ENCODE measurements at places on chromosomes 7 and 10. TPM values are rescaled to one million over a fixed set of nuclear protein-coding genes. Genes with fewer than 3 reads are reported as not detected.
A peak's percentile ranks its signal among the peaks of the same experiment; 100 is the strongest.

The IGF2BP3 gene
- total RNA-seq: 50.8 TPM

The TBXAS1 gene
- 35.5 TPM for total RNA-seq

DNA sequence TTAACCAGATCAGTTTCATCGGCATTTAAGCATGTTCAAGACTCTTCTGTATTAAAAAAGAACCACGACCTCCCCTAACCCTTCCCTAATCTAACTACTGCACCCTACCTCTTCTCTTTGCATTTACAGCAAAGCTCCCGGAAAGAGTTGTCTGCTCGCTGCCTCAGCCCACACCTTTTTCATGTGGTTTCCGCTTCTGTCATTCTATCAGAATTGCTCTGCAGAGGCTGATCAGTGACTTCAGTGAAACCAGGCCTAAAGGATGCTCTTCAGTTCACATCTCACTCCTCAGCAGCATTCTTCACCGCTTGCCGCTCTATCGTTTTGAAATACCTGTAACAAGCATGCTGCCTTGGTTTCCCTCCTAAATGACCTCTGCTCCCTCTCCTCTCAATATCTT, 160.9 kb downstream of the SDK1 start:
- no peak for DNase-seq

The INA gene
- total RNA-seq: 5.2 TPM

DNA sequence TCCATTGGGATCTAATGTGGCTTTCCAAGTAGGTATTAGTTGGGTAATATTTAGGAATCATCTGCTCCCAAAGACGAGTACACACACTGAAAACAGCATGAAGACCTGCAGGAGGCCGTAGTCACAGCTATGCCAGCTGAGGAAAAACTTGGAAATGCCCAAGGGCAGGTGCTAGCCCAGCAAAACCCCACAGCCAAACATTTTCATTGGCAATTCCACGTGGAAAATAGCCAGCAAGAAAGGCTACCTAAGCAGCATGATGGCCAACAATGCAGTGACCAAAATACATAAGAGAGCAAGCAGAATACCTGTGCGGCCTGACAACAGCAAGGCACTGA, 32.7 kb downstream of the DOCK4 start:
- no peak for DNase-seq

The CALY gene
- not detected for total RNA-seq

GRCh38 chr7:78563191-78563590, 764.6 kb downstream of the PHTF2 start:
- DNase-seq: no peak

GRCh38 chr10:120077707-120078492, 185.4 kb downstream of the SEC23IP start:
- no peak for DNase-seq

DNA sequence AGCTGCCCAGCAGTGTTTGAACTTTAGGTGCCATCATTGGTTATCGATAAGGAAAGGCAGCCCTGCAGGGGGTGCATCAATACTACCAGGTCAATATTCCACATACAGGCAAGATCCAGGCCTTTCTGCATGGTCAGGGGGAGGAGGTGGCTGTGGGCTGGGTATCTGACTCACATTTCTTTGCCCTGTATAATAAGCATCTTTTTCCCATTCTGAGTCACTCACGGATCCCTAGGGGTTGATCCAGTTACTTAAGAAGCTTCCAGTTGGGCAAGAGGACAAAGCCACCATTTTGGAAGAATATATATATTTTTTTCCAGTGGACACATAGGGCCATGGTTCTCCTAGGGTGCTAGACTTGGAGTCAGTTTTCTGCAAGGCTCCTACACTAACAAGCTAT, 114.2 kb upstream of the HABP2 start:
- peak; percentile 18 for DNase-seq

The RPEL1 gene
- total RNA-seq: 0.25 TPM

DNA sequence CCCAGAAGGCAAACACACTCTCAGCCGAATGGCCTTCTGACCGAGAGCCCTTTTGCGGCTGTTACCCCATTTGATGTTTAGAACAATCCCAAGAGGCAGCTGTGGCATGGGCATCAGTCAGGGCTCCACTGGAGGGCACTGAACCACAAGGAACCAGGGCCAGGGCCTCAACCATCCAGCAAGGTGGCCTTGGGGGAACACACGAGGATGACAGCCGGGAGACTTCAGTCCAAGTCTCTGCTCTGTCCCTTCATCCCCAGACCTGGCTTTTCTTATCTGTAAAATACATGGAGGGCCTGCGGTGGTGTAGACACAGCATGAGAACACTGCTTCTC, 63.6 kb upstream of the INSIG1 start:
- DNase-seq: peak; percentile 19

DNA sequence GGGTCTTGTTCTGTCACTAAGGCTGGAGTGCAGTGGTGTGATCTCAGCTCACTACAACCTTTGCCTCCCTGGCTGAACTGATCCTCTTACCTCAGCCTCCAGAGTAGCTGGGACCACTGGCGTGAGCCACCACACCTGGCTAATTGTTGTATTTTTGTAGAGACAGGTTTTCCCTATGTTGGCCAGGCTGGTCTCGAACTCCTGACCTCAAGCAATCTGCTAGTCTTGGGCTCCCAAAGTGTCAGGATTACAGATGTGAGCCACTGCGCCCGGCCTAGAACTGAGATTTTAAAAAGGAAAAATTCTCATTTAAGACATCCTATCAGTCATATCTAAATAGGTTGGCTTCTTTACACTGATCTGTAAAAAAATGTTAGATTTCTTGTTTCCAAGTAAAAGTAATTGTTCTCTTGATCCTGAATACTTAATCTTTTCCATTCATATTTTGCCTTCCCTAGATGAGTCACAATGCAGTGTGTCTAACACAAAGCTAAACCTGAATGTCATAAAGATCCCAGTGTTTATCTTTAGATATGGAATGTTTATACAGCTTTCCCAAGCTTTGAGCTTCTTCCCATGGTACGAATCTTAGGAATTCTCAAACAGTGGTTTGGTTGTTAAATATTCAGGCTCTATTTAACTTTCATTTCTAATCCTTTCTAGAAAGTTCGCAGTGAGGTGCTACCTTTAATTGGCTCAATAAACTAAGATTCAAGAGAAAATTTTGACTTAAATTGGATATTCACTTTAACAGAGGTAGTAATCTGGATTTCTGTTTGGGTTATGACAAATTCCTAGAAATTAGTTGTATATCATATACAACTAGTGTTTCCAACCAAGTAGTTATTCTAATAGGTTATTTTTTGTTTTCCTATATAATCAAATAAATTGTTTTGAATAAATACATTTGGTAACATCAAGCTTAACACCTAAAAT, 12.1 kb upstream of the LAMB1 start:
- peak; percentile 56 for DNase-seq

DNA sequence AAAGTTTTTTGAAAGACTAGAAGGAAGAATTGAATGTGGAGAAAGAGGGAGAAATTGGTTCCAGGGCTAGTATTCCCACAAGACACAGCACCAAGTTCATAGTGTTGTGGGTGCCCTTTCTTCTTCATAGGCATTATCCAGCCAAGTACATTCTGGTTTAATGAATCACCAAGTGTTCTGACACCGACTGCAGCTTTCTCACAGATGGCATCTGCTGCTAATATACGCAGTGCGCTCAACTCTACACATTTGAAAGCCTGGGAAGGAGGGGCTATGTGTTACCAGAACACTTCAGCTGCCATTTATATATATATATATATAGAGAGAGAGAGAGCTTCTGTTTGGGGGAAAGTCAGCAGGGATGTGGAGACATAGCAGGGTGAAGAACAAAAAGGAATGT, 1168.4 kb downstream of the GATA3 start:
- no peak for DNase-seq

DNA sequence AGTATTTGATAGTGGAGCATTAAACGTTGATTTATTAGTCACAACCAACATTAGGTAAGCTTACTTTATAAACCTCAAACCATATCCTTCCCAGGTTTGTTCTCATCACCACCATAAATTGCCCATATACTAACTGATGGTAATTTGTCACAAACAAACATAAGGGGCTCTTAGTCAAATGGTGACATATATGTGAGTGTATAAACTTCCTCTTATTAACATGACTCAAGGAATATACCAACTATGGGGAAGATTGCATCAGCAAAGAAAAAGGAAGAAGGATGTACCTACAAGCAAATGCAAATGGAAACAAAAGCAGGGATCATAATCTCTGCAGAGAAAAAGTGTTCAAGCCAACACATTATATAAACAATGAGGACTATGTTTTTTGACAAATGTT, 418.2 kb upstream of the AKR1E2 start:
- peak; percentile 57 for DNase-seq

GRCh38 chr10:71973777-71974488, 9.7 kb downstream of the CHST3 start:
- no peak for DNase-seq

DNA sequence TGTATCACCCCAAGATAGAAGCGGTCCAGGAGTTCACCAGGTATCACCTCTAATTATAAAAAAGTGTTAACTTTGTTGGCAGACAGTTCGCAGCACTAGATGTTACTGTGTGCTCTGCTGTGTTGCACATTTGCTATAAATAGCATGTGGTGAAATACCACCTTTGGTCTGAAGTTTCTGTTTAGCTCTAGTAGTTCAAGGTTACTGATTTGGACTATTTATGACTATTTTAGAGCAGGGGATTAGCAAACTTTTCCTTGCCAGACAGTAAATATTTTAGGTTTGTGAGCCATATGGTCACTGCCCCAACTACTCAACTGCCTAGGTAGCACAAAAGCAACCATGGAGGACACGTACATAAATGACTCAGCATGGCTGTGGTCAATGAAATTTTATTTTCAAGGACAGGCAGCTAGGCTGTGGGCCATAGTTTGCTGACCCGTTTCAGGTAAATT, 16.5 kb downstream of the DENND10 start:
- peak; percentile 71 for DNase-seq

DNA sequence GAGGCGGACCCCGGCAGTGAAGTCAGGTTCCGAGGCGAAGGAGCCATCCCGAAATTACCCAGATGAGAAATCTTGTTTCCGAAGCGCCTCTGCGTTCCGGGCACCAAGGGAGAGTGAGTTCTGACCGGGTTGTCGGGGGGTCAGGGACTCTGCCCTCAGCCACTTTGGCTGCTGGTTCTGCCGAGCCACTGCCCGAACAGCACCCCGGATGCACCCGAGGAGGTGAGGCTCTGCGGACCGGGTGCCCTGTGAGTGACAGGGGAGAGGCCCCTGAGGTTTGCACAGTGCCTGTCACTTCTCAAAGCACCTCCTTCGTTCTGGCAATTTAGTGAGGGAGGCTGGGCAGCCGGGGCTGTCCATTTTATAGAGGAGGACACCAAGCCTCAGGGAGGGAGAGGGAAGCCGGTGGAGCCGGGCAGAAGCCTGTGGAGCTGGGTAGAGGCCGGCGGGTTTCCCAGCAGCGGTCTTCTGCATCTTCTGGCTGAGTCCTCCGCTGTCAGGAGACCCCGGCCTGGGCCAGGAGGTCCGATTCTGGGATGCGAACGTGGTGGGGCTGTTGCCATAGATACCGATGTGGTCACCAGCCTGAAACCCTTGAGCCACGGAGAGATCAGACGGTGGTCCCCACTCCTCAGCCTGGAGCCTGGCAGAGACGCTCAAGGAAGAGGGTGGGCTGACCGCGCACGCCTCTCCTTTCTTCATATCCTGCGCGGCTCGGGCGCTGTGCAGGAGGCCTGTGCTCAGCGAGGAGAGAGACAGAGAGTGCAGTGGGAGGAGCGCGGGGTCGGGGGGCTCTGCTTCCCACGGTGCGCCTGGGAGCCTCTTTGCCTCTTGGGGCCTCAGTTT, 18.9 kb upstream of the SHH start:
- no peak for DNase-seq

DNA sequence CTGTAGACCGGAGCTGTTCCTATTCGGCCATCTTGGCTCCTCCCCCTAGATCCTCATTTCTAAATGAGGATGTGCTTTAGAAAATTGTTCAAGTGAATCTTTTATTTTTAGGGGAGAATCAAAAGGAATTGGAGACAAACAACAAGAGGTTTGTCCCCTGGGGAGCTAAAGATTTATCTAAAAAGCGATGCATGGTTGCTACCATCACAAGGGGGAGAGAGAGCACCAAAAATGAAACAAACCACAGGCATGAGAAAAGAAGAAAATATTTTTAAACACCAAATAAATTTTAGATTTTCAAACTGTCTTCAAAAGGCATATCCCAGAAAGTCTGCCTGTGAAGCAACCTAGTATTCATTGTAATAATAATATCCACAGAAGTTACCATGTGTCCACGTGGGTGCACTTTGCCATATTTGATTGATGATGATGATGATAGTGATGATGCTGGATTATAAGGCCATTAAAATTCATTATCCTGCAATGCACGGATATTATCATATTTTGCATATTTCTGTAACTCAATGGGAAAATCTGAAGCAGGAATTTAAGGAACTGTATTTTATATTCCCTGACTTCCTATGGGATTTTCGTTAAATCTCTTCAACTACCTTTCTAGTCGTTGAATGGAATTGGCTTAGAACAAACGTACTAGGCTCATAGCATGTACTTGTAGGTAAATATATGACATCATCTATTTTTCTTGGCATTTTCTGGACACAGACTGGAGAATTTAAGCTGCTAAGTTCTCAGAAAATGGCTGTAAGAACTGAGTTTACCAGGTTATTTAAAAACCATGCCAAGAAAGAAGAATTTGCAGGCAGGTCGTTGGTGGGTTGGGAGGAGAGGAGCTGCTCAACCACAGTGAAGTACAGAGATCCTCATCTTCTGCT, 171.6 kb downstream of the WDR37 start:
- no peak for DNase-seq

DNA sequence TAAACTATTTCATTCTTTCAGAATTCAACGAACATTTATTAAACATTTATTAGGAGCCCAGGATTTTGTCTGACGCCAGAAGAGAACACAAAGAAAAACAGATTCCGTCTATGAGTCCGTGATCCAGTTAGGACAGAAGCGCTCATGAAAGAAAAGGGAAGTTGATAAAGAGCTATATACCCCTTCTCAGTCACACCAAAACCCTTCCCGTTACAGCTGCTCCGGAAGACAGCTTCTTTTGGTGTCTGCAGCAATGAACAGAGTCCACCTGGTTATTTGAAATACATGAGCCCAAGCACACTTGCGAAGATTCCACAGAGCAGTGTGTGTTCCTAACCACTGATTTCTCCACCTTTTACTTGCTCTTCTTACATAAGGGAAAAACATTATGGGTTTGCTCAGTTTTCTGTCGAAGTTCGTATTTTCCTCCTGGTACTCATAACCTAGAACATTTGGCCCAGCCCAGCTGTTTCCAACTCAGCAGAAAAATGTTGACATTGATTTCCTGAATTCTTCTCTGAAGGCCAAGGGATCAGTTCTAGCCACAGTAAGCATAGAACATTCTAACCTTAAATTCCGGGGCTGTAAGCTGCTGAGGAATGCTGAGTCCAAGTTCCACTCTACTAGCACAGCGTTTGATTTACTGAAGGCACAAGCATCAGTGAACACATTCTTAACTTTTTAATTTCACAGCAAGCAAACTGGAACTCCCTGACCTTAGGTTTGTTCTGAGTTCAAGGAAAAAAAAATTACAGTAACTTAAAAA, 206.5 kb downstream of the SORCS1 start:
- peak; percentile 62 for DNase-seq

The OPN1SW gene
- total RNA-seq: not detected

- DNase-seq: no peak
Measured at GRCh38 chr7:156082048-156083040, 270.1 kb upstream of the SHH start.

GRCh38 chr7:87155788-87156187, 3.5 kb downstream of the DMTF1 start:
- peak; percentile 40 for DNase-seq

The MYL10 gene
- not detected for total RNA-seq
